Activated CD8-positive, alpha-beta memory T cell treated with anti-CD3 and anti-CD28 coated beads, Interleukin-2, amount 50 U/mL, for 48 hours (primary cell): ENCODE measurements at places on chromosomes 12 and 14.

DNA sequence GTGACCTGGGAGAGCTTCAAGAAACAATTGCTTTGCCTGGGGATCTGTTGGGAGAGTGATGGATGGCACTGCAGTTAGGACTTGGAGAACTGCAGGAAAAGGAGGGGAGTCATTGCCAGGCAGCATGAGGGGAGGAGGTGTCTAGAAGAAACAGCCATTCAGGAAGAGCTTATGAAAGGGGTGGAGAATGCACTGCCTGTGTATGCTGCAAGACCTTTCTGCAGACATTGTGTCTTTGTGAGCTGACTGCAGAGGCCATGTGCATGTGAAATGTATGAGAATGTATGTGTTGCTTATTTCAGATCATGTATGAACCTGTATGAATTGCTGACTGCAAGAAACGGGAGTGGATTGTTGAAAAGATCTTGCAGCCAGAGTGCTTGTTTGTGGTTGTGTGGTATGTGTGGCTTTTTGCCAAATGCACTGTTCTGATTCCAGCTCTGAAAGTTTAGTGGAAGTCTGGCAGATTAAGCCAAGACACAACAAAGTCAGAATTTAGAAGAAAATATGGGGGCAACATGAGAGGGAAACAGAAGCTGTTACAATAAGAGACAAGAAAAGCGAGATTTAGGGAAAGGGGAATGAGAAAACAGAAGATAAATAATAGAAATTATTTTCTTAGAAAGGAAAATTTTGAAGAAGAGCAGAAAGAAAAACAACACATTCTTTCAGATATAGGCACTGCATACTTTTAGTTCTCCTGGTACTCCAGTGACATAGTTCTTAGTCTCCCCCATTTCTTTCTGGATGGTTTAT is 9.8 kb upstream of the RIMKLB start:
- DNase-seq: no peak

DNA sequence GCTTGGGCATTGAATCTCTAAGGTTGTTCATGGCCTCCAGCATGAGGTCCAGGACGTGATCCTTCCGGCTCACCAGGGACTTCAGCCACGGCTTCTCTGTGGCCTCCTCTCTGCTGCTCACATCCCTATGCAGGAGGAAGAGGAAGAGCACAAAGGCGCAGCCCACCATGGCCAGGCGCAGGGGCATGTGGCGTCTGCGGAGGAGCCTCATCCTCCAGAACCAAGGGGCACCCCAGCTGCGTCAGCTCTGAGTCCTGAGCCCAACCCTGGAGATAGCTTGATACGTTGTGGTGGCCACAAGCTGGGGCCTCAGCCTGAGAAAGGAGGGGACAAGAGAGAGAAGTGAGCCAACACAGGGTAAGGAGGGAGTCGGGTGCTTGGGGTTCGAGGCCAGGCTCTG is 11.6 kb downstream of the GALNT6 start:
- DNase-seq: no peak

GRCh38 chr12:113278633-113279032 is 56.3 kb downstream of the SLC8B1 start:
- no peak for DNase-seq

DNA sequence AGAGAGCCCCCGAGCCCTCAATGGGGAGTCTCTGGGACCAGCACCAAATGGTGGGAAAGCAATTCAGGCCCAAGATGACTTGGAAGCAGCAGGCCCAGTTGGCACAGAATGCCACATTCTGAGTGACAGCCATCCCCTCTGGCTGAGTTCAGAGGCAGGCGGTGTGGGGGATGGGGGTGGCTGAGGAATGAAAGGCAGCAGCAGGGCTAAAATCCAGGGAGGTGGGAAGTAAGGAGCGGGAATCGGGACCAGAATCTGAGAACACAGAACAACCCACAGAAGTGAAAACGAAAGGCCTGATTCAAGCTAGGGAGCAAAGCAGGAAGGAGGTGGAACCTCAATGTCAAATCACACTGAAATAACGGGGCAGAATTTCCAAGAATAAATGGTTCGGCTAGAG is 171.2 kb downstream of the CALM1 start:
- no peak for DNase-seq

DNA sequence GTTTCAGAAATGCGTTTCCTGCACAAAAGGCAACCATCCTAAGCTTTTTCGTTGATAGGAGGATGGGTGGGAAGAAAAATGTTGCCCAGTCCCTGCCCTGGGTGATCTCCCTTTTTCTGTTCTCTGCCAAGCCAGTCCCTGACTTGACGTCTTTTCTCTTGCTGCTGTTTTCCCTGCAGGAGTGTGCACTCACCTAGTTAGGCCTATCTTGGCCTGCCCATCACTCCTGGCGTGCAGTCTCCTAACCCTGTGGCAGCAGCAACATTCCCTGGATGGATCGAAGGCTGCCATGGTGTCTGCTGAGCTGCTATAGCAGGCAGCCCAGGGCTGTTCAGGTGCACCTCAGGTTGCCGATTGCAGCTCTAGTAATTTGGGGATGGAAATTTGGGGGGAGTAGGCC is 1.2 kb downstream of the UNC119B start:
- no peak for DNase-seq

- peak; percentile 75 for DNase-seq
These were observed 741 bp upstream of the CRIP2 start for GRCh38 chr14:105473677-105474482.
